GM06990 (cell line): ENCODE measurements at places on chromosomes 7 and 10.

GRCh38 chr10:19947656-19948055, 131.4 kb downstream of the PLXDC2 start:
- DNase-seq: no peak

- DNase-seq: no peak
Observed at GRCh38 chr10:73413108-73413527, 740 bp downstream of the ANXA7 start.

GRCh38 chr10:89266721-89267453, 15.3 kb upstream of the LIPA start:
- no peak for DNase-seq

DNA sequence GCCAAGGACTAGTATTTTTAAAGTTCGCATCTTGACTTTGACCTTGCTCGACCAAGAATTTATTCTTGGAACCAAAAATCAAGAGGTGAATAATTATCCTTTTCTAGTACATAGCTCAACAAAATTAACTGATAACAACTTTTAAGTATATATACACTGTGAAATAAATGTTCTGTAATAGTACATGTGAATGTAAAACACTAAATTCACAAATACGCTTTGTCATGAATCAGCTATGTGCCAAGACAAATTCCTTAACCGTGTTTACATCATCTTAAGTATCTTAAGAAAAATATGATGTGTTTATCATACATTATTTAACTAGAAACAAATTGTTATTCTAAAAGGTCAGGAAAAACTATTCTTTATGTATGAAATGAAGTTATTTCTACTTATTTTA, 83.3 kb downstream of the CUL2 start:
- DNase-seq: no peak

GRCh38 chr10:97763411-97763810, 8.4 kb downstream of the SFRP5 start:
- no peak for DNase-seq

DNA sequence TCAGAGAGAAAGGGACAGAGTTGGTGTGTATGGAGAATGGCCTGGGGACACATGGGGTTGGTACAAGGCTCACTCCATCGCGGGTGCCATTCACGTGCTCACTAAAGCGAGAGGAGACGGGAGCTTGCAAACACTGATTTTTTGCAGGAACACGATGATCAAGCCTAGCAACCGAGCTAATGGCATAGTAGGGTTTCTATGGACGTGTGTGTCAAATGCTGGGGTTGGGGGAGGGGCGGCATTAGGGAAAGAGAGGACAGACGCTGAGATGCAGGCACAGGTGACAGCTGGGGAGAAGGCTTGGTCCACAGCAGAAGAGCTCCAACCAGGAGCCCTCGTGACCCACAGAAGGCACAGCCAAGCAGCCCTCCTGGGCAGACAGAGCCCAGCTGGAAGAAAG, 33.9 kb downstream of the RCC1L start:
- DNase-seq: no peak

DNA sequence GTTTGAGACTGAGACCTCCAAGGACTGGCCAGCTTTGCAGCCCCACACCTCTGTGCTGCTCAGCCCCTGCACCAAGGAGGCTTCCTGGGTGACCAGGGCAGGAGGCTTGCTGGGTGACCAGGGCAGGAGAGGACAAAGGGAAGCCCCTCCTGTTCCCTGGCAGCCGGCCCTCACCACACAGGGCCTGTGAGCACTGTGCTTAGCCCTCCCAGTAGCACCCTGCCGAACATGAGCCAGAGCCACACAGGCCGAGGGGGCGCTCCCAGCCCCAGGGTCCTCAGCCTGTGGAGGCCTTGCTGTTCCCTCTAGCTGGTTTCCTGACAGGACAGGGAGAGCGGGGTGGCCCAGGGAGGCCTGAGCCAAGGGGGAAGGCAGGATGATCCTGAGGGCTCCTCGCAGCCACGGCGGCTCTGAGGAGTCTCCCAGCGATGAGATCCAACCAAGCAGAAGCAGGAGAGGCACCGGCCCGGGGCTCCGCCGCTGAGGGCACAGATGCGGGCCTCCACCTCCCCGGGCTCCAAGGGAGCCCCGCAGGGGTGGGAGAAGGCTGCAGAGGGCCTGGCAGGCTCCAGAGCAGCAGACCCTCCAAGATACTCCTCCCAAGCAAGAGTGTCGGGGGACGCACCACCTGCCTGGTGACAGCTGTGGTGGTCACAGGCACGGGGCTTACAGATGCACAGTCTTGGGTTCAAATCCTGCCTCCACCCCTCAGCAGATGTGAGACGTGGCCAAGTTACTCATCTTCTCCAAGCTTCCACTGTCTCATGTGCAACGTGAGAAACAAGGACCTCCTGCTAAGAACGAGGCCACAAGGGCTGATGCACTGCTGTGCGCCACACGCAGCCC, 22.5 kb downstream of the WDR86 start:
- DNase-seq: no peak

- DNase-seq: no peak
Observed at GRCh38 chr7:51797371-51797770, 480.8 kb upstream of the COBL start.

GRCh38 chr10:106652279-106652678, 512.2 kb downstream of the SORCS1 start:
- DNase-seq: peak; percentile 72

DNA sequence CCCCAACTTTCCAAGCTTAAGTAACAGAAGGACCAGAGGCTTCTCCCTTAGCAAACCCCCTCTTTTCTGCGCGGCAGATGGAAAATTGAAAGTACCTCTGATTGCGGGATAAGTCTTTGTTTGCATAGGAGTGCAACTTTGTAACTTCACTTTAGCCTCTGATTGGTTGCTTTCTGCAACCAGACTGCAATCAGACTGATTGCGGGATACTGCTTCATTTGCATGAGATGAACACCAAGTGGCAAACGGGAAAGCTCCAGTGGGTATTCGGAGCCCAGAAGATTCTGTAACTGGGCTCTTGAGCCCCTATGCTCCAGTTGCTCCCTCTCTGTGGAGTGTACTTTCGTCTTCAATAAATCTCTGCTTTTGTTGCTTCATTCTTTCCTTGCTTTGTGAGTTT, 260.6 kb downstream of the BAMBI start:
- no peak for DNase-seq

- no peak for DNase-seq
Observed at GRCh38 chr7:118492466-118492865, 268.0 kb downstream of the ANKRD7 start.

DNA sequence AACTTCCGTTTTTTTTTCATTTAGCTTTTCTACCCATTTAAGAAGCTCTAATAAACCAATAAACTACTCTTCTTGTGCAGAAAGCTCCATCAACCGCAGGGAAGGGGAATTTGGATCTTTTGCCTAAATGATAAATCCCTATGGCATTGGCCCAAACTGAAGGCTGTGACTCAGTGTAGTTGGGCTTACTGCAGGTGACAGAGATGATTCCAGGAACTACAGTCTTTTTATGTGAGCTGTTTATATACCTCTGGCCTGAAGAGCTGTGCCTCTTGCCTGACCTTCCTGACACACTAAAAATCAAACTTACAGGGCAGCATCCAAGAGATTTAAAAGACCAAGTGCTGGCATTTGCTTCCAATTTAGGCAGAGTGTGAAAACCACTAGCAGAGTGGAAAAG, 25.2 kb downstream of the ABCB1 start:
- DNase-seq: no peak

DNA sequence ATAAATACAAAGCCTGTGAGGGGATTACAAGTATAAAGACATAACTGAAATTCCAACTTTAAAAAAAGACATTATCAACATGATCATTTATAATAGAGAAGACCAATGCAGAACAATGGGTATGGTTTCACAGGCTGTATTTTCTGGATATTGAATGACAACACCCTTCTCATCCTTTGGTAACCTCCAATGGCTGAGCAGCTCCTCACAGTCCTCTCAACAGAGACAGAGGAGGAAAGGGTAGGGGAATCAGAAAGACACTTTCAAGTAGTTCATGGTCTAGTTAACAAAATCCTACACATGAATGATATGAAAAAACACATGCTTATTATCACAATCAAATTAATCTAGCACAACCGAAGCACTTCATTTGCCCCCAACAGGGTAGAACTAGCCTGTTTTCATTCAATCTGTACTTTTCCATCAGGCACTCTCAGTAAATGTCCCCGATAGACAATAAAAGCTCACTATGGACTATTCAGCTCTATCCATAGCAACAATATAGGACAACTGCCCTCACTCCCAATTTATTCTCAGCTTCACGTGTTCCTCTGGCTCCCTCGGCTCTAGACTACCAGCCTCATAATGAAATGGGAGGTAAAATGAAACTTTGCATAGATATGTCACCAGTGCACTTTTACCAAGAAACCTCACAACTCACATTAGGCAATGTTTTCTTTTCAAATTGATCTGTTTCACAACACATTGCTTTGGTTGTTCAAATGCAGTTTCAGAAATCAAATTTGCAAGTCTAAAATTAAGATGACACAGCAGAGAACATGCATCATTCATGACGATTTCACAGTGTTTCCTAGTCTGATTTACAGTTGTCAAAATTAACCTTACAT, 211.4 kb downstream of the THSD7A start:
- no peak for DNase-seq

DNA sequence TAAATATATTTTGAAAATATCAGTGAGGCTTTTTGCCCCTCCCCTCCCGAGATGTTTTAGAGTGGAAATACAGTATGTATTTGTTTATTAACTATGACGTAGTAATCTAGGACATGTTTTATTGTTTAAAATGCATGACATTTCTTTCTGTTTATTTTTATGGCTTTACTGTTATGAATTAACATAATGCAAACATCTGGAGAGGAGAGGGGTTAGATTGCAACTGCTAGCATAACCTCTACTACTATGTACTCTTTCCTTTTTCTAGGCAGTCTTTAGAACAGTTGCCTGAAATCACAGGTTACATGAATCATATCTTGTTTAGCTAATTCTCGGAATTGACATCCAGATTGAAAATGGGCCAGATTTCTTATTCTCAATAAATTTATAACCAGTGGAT, 7.4 kb downstream of the BTAF1 start:
- no peak for DNase-seq

- no peak for DNase-seq
Observed at GRCh38 chr7:17239046-17239445, 59.4 kb upstream of the AHR start.

DNA sequence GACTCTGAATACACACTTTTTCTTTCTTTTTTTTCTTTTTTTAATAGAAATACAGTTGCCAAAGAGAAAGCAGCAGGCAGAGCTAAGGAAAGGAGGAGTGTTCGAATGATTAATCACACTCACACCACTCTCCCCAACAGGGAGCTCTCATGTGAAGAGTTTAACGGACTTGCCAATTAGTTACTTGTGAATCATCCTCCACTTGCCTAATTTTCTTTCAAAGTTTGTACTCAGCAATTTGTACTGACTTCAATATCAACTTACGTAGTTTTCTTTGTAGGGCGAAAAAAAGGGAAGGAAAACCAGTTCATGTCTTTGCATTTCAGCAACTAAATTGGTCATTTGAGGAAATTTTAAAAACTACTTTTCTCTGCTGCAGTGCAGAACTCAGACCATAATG, 109.2 kb downstream of the PIP4K2A start:
- DNase-seq: peak; percentile 77

DNA sequence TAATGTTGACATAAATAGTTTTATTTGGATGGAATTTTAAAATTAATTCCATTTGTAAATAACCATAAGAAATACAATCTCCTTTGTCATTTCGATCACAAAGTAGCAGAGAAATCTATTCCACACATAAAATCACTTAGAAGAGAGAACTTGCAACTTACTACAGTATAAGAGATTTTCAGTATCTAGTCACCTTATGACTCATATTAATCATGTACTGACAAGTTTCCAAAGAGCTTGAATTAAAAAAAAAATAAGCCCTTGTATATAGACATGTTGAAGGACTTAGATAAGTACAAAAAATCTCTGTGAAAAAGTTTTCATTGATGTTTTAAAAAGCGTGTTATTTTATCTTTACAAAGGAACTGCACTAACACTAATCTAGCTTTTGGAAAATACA, 207.1 kb upstream of the ETV1 start:
- DNase-seq: no peak

DNA sequence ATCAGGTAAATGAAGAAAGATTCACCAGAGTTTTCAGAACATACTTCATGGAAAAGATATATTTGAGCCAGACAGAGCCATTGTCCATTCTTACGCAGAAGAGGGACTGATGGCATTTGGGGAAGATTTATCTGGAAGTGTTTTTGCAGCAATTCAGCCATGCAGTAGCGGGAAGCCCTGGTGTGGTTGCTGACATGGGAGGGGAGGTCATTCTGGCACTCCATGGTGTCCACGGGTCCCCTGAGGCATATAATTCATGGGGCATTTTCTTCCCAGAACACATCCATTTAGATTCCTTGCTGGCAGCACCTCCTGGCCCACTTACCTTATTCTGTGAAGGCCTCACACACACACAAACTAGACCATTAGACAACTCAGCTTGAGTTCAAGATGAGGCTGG, 55.6 kb downstream of the WIPF3 start:
- no peak for DNase-seq

- no peak for DNase-seq
Observed at GRCh38 chr7:155818154-155818819, 6.0 kb upstream of the SHH start.

DNA sequence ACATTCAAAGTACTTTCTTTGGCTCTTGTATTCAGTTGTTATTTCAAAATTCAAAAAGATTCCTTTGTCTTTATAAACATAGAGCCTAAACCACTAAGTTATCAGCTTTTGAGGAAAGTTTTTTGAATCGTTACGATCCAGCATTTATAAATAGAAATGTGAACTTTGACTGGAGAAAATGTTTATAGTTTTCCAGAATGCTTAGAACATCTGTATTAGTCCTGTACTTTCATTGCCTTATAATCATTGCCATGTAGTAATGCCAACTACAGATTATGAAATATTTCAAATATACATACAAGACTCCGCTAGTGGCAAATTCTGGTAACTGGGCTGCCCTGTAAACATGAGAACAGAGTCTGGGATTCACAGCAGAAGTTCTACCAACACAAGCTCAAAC, 191.3 kb upstream of the PRKCQ start:
- DNase-seq: no peak

DNA sequence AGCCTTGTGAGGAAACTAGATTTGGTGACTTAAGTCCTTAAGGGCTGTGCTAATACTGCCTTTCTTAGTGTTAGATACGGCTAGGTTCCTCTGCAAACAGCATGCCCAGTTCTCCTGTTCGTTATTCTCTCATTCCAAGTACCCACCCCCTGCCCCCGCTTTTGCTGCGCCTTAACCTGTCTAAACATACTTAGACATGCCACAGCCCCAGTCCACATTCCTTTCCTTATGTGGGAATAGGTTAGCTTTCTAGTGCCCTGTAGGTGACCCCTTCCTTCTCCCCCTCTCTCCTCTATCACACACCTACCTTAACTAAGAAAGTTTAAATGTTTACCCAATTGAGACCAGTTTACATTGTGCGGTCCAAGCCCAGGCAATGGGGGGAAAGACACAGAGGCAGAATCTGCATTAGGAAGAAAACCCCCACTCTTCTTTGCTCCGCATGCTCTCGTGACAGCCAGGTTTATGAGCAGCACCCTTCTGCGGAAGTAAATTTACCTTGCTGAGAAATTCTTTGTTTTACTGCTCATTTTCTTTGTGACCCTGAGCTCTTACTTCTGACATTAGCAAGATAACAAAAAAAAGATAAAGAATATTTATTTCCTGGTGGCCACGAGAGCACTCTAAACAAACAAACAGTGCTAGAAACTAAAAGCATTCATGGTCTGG, 48.8 kb downstream of the VIM start:
- DNase-seq: no peak
